Activated CD4-positive, alpha-beta T cell treated with anti-CD3 and anti-CD28 coated beads, Interleukin-2, amount 10 ng/mL, durations not matched to agents 24 days and 14 days (primary cell): ENCODE measurements at places on chromosomes 1 and 21. TPM values are rescaled to one million over a fixed set of nuclear protein-coding genes. Genes with fewer than 3 reads are reported as not detected.

Gene LEFTY1
- total RNA-seq, result not detected in 2 replicates

Gene ARMH1
- 133 and 137 TPM in 2 replicates for total RNA-seq

Gene TNFSF4
- 1.7 and 1.9 TPM in 2 replicates for total RNA-seq

Gene MRPL20
- 187 and 194 TPM in 2 replicates for total RNA-seq

Gene SLC27A3
- total RNA-seq, result 10.0 and 10.3 TPM in 2 replicates

Gene EPHB2
- total RNA-seq, result not detected in 2 replicates

Gene SMPDL3B
- total RNA-seq, result 0.30 and 0.43 TPM in 2 replicates

Gene ADCY10
- 0.09 and 0.19 TPM in 2 replicates for total RNA-seq

Gene KCNK1
- total RNA-seq, result 1.9 and 2.3 TPM in 2 replicates

Gene OR2L13
- total RNA-seq, result not detected in 2 replicates

Gene CRYAA
- not detected in 2 replicates for total RNA-seq

Gene GPR137B
- total RNA-seq, result 6.6 and 7.7 TPM in 2 replicates

Gene TFF3
- total RNA-seq, result not detected in 2 replicates

Gene AMY2A
- total RNA-seq, result 0.40 TPM in 1 of 2 replicates, not detected in the other

Gene MTX1
- total RNA-seq, result 62.4 and 64.7 TPM in 2 replicates

Gene LRRC53
- not detected in 2 replicates for total RNA-seq

Gene PDE4B
- 10.6 and 10.9 TPM in 2 replicates for total RNA-seq

Gene SFPQ
- 385 and 392 TPM in 2 replicates for total RNA-seq

Gene NUF2
- 40.6 and 41.9 TPM in 2 replicates for total RNA-seq

Gene DEGS1
- 51.8 and 56.3 TPM in 2 replicates for total RNA-seq

Gene MROH7
- total RNA-seq, result 0.07 and 0.12 TPM in 2 replicates
